H4 (cell line): ENCODE measurements at places on chromosomes 5 and 9.

- DNase-seq = no peak
Measured at GRCh38 chr5:43663916-43664315, 60.9 kb downstream of the NNT start.

GRCh38 chr5:136676685-136677084 lies 311.3 kb upstream of the TRPC7 start:
- no peak for DNase-seq

GRCh38 chr9:37582548-37583157 lies 6.5 kb upstream of the FBXO10 start:
- DNase-seq = peak; percentile 51

DNA sequence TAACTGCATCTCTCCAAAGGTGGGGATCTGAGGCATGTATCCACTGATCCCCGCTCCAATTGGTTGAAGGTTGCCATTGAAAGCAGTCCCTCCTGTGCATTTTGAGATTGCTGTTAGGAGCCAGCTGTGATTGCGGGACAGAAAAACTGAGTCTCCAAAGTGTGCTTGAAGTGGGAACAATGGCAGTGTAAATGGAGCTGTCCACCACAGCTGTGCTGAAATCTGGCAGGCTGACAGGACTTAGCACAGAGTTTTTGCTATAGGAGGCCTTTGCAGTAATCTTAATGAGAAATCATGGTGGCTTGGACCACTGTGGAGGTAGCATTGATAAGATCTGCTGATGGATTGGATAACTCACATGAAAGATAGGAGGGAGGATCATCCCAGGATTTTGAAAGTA lies 3.3 kb downstream of the RNF20 start:
- no peak for DNase-seq
